ENCODE measurements at places on chromosomes 12 and 14.
A peak's percentile ranks its signal among the peaks of the same experiment; 100 is the strongest.

DNA sequence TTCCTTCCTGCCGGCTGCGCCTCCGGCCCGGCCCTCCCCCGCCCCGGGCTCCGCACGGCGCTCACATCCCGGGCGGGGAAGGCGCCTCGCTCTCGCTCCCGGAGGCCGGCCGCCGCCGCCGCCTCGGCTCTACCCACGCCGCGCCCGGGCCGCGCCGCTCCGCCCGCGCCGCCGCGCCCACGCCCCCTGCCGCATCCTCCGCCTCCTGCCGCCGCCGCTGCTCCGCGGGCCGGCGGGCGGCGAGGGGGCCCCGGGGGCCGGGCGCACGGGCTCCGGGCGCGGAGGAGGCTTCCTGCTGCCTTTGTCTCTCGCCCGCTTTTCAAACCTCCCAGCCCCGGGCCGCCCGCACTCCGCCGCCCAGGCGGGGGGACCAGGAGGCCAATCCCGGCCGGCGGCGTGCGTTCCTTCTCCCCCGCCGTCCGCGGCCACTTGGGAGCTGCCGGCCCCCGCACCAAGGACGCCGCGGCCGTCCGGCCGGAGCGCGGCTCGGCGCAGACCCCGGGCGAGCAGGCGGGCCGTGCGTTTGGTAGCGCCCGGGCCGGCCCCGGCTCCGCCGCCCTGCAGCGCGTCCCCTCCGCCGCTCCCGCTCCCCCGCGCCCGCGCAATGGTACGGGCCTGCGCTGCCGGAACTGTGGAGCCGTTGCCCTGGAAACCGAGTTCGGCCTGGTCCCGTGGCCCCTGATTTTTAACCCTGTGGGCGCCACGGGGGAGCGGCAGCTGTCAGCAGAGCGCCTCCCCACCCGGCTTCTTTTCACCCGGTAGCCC, at the start of gene FBXL14:
FBXL14 (minus strand) TSS at position 321 of the 765 bp plus-strand sequence. CDS start 515 bp downstream, outside the sequence.
- DNase-seq = peak; percentile 93

DNA sequence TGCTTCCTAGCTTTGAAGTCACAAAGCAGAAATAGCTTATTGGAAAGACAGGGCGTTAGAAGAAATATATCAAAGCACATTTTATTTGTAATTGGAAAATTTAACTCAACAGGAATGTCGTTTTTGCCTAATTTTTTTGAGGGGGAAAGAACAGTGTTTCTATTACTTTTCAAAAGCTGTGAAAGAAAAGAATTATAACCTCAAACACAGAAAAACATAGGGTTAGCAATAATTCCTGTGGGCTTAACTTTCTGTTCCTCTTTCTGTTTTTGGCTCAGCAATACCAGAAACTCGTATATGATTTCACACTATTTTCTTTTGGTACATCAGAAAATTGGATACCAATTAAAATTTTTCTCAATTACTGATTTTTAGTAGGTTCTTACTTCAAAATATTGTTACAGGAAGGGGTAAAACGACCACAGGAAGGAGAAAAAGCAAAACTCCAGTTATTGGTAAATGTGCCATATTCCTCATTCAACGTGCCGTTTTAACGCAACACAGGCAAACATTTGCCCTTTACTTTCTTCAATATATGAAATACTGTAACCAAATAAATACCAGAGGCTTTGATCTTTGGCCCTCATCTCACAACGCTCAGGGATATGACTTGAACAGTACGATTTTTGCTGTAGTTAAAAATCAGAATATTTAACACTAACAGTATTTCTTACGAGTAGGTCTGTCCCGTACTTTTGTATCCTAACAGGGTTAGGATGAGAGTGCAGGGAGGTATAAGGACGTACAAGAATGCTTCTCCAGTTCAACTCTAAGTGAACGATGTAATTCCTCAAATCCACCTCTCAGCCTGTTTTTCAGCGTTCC, 1.3 kb upstream of the RNU6-7 start:
- no peak for DNase-seq

- peak; percentile 53 for DNase-seq
These were observed 13.0 kb upstream of the TMED2 start for GRCh38 chr12:123571343-123571813.

- no peak for DNase-seq
These were observed 168.1 kb downstream of the SNAPC1 start for GRCh38 chr14:61930101-61930857.

DNA sequence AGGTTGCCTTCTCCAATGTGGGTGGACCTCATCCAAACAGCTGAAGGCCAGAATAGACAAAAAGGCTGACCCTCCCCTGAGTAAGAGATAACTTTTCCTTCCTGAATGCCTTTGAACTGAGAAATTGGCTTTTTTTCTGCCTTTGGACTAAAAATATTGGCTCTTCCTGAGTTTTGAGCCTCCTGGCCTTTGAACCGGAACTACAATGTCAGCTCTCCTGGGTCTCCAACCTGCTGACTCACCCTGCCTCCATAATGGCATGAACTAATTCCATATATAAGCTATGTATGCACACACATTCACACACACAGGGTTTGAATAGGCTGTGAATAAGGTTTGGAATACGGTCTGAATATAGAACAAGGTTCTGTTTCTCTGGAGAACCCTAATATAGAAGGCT, 39.7 kb upstream of the TMEM260 start:
- DNase-seq = no peak

DNA sequence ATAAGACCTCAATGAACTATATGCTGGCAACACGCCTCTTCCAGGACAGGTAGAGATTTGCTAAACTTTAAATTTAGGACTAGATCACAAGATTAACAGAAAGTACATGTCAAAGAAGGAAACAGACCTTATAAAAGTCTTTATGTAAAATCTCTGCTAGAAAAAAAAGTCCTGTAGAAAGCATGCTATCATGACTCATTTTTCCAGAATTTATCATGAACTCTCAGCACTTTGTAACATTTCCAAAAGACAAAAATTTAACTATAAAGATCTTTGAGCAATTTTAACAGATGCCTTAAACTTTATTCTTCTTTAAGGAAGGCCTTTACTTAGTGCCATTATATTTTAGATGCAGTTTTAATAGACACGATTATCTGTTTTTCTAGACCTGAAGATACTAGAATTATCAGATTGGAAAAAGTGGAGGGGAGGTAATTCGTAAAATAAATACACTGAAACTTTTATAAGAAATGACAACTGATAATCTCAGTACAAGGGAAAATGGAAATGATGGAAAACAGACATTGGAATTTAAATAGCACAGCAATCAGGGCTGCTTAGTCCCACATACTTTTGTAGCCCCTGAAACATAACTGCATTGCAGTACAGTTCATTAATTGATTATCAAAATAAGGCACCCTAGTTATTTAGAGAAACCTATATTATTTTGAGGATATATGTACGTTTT, 92.0 kb downstream of the TTLL5 start:
- DNase-seq = no peak

DNA sequence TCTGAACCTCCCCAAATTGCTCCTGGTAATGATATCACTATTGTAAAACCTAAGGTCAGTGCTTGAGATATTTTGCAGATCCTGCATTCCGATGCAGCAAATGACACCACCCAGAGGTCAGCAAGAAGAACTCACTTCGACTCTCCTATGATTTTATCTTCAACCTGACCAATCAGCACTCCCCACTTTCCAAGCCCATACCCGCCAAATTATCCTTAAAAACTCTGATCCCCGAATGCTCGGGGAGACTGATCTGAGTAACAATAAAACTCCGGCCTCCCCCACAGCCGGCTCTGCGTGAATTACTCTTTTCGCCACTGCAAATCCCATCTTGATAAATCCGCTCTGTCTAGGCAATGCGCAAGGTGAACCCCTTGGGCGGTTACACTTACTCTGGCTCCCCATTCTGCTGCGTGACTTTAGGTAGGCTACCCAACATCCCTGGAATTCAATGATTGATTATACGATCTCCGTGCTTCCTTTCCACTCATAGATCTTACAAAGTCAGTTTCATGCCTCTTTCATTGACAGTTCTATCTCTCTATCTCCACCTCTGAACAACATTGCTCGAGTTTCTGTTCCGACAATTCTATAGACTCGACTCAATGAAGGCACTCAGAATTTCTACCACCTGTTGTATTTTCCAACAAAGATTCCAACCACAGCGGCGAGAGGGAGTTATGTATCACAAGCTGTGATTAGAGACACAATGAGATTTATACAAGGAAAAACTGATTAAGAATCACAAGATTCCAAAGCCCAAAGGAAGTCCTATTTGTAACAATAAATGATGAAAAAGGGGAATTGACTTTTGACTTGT, 939 bp downstream of the NPC2 start:
- peak; percentile 41 for DNase-seq

- no peak for DNase-seq
These were observed 388.7 kb downstream of the ZFP36L1 start for GRCh38 chr14:68404146-68404527.

DNA sequence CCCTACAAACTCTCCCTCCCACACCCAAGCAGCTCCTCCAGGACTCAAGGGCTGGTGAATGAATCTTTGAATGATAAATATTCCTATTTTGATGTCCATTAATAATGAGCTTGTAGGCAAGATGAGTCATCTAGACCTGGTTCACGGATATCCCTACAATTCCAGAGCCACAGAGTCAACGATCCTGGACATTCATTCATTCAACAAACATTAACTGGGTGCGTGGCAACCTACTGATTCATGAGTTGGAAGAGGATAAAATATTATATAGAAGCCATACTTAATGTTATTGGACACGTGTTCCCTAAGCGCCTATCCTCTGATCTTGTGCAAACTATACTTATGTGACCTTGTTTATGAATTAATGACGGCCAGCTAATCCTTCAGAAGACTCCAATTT, 420 bp upstream of the OTUB2 start:
- no peak for DNase-seq

DNA sequence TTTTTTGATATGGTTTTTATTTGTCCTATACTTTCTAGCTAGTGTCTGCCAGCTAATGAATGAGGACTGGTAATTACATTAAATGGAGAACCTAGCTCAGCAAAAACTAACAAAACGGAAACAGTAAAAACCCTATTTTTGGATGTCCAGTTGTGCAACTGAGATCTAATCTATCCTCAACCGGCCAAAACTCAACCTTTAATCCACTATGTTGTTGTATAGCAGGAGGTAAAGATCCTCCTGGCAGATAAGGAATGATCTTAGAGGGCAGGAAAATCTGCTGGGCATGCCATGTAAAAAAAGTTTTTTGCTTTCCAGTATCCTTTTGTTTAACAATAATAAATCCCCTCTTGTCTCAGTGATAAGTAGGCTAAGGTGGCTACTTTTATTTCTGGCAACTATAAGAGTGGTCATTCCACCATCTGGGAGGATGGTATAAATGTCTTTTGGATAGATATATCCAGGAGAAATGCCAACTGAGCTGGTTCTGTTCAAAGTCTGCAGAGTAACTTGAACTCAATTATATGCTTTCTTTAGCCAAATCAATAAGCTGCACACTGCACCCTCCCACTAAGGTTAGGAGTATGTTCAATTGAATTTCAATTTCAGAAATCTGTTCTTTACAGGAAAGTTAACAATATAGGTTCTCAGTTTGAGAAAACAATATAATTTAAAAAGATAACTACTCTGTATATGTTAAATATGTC, 40.1 kb downstream of the WASHC3 start:
- DNase-seq = no peak

DNA sequence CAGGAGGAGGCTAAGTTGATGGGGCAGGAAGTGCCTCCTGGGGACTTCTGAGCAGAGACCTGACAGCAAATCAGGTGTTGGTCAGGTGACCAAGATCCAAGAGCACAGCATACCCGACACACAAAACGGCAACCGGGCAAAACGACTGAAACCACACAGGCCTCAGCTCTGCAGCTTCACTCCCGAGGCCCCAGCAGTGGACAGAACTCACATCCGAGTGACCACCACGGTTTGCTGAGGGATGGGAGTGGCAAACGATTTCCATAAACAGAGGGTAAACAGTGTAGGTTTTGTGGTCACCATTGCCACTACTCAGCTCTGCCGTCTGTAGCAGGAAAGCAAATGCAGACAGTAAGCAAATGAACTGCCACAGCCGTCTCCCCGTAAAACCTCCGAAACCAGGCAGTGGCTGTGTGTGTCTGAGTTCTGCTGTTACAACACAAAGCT, 14.4 kb downstream of the CHFR start:
- DNase-seq = no peak

DNA sequence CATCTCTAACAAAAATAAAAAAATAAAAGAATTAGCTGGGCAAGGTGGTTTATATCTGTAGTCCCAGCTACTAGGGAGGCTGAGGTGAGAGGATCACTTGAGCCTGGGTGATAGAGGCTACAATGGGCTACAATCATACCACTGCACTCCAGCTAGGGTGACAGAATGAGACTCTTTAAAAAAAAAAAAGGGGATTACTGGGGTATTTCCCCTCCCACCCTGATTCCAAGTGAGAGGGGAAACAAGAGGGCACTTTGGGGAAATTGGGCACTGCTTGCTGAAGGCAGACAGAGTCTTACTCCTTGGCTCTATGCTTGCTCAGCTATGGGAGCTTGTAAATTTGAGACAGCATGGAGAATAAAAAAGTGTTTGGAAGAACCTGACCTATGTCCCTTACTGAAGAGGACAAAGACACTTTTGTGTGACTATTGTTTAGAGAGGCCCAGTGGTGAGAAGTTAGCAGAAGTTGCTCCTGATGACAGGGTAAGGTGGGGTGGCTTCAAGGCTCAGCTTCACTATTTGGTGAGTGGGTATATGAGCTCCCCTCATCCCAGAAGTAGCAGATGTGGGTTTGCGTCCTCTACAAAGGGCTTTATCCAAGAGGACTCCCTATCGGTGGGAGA, 44.0 kb downstream of the KLRG1 start:
- DNase-seq = no peak

- no peak for DNase-seq
These were observed 5.0 kb upstream of the MIA2 start for GRCh38 chr14:39228509-39229221.

- no peak for DNase-seq
These were observed 46.5 kb downstream of the CAND1 start for GRCh38 chr12:67315661-67316060.

DNA sequence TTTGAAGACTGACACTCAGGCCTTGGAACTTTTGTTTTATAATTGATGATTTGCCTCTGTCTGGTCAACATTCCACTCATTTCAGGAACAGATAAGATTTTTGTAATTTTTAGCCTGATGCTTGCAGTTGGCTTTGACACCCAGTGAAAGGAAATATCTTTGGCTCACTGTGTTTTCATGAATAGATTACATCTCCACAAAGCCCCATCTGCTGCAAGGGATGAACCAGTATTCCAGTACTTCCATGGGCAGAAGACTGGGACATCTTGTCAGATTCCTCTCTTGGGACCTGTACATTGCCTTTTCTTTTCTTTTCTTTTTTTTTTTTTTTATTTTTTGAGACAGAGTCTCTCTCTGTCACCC, 28.4 kb downstream of the GSG1 start:
- no peak for DNase-seq

DNA sequence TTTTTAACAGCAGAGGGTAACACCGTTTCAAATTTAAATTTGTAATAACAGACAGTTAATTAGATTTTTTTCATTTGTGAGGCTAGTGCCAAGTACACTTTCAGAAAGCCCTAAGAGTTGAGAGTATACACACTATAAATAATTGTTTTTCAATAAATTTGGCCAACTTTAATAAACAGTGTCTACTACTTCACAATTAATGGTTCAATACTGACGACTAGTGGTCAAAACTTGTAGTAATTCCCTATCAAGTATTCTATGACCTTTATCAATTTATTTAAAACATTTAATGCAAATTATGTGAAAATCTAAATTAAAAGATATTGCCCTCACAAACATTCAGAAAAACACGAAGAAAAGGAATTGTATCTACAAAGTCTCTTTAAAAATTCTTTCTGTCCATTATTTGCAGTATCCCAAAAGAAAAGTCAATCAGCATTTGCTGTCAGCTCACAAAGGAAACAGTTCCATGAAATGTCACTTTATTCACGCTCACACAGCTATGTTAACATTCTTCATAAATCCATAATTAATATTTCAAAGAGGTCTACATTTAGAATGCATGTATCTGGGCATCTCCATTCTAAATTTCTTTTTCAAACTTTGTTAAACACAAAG, 91.2 kb downstream of the CEP128 start:
- no peak for DNase-seq
